H7 (cell line): ENCODE measurements at places on chromosomes 7 and 10. TPM values are rescaled to one million over a fixed set of nuclear protein-coding genes. Genes with fewer than 3 reads are reported as not detected.

GRCh38 chr7:105987046-105987445, 24.0 kb downstream of the CDHR3 start:
- no peak for DNase-seq

DNA sequence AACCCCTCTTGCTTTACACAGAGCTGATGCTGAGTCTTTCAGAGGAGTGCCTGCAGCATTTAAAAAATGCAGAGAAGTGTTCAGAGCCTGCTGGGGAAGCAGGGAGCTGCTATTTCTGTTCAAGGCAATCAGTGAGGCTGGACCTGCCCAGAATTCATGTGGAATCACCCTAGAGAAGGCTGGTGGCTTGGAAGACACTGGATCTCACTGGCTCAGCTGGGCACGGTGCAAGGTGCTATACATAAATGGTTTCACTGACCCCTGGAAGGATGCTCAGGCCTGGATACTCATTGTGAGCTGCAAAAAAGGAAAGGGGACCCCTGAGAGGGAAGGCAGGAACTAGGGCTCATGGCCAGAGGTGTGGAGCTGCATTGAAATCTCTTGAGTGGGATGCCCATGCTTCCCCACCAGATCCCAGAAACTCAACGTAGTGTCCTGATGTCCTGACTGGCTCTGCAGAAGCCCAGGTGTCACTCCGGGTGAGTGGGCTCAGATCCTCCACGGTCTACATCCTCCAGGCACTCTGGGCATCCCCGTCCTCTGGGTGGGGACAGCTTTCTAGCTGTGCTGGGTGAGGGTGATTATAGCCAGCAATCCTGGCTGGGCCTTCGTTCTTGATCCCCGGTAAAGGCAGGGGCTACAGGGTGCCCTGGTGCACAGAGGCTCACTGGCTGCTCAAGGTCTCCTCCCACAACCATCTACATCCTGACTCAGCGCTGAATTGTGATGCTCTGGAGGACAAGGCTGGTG, 77.2 kb upstream of the TNS3 start:
- DNase-seq: no peak

DNA sequence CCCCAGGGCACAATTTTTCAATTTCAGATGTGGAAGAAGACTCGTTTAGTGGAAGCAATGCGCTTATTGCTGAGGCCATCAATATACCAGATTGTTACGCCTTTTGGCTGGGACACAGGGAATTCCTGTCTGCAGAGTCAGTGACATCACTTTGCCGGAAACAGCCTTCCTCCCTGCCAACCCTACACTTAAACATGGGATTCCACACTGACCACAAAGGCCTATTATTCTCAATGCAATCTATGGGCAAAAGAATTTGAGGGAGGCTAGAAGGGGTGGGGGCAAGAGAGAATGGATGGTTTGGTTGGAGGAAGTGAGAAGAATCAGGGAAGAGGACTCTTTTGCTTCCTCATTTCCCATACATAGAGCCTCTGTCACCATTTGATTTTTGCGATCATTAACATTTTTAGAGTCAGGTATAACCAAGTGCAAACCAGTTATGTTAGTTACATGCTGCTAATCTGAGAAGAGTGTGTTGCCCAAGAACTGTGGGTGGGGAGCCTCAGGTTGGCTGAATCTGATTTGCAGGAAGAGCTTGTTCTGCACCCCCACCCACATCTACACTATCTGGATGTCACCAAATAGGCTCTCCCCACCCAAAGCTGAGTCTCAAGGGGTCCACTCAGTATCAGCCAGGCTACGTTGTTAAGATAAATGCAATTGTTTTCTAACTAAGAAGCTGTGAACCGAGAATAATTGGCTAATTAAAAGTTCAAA, 58.2 kb downstream of the ENTPD1 start:
- no peak for DNase-seq

GRCh38 chr7:101818287-101819071, 1.1 kb downstream of the CUX1 start:
- DNase-seq: peak; percentile 58

SYT15B gene
- 0.78 TPM in 1 of 2 replicates, not detected in the other for total RNA-seq

OR6V1 gene
- total RNA-seq: not detected in 2 replicates

NODAL gene
- total RNA-seq: 151 and 252 TPM in 2 replicates

PIK3CG gene
- total RNA-seq: 0.03 TPM in 1 of 2 replicates, not detected in the other
